Stimulated activated naive CD4-positive, alpha-beta T cell (primary cell): ENCODE measurements at places on chromosomes 6 and 20.
A peak's percentile ranks its signal among the peaks of the same experiment; 100 is the strongest.

DNA sequence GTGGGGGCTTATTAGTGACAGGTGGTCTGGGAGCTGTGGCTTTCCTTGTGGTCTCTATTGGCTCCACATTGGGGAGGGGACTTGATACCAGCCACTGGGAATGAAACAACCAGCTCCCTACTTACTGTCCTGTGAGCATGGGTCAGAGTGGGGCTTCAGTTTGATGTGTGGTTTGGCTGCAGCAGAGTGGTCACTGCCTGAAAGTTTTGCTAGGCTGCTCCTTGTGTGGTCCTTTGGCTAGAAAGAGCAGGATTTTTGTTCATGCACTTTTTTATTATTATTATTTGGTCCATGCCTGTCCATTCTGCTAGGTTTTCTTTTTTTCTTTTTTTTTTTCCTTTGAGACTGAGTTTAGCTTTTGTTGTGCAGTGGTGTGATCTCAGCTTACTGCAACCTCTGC, 7.5 kb upstream of the TMEM14B start:
- DNase-seq: no peak

GRCh38 chr6:3851839-3852238, 2.7 kb downstream of the FAM50B start:
- DNase-seq: no peak

DNA sequence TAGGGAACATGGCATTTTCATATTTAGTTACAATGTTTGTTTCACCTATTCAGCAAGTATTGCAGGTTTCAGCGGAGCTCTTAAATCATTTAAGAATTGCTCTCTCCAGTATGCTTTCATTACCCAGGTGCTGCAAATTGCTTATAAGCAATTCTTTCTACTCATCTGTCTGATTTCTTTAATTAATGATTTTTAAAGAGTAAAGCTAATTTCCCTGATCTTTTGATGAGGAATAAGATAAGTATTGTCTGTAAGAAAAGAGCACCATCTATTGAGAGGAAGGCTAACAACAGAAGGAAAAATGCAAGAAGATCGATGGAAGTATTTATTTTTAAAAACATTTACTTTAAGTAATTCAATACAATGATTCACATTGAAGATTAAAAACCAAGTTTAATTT, 2.0 kb downstream of the OPRM1 start:
- no peak for DNase-seq

- DNase-seq: no peak
Measured at GRCh38 chr20:36303020-36303595, 3.0 kb upstream of the DLGAP4 start.

DNA sequence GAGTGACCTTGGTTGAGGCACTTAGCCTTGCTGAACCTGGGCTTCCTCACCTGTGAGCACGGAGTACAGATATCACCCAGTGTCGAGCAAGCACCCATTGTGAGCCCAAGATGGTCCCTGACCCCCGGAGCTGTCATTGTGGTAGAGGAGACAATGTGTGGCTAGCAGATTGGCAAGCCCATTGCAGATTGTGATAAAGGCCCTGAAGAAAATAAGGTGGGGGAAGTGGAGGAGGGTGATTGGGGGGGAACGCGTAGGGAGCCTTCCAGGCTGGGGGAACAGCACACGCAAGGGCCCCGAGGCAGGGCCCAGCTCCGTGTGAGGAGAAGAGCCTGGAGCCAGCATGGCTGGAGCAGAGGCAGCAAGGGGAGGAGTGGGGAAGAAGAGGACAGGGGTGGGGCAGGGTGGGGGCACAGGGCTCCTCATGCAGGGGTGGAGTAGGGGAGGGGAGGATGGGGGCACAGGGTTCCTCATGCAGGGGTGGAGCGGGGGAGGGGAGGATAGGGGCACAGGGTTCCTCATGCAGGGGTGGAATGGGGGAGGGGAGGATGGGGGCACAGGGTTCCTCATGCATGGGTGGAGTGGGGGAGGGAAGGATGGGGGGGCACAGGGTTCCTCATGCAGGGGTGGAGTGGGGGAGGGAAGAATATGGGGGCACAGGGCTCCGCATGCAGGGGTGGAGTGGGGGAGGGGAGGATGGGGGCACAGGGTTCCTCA, 7.0 kb downstream of the CEBPB start:
- DNase-seq: no peak

DNA sequence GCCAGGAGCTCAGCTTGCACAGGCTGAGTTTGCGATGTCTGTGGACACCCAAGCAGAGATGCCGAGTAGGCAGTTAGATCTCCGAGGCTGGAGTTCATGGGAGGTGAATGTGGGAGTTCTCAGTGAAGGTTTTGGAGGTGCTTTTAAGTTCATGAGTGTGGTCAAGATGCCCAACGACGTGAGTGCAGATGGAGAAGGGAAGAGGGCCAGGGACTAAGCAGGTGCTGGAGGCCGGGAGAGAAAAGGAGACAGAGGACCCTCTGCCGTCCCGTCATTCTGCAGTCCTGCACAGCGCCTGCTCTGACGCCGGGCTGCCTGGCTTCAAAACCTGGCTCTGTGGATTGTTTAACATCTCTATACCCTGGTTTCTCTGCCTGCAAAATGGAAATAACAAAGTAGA, 15.5 kb downstream of the ITPR3 start:
- no peak for DNase-seq

DNA sequence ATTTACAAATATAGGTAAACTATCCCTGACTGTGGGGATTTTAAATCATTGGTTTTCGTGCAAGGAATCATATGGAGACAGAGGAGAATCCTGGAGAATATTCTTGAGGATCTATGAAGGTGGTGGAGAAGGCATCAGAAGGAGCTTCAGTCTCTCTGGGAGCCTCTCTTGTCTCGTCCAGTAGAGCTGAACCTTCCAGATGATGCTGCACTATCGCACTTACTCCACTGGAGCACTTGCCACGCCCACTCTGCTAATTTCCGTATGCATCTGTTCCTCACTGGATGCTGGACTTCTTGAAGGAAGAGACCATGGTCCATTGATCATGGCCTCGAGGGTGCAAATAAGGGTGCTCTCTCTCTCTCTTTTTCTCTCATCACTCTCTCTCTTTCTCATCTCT, 36.8 kb downstream of the C6orf118 start:
- no peak for DNase-seq

DNA sequence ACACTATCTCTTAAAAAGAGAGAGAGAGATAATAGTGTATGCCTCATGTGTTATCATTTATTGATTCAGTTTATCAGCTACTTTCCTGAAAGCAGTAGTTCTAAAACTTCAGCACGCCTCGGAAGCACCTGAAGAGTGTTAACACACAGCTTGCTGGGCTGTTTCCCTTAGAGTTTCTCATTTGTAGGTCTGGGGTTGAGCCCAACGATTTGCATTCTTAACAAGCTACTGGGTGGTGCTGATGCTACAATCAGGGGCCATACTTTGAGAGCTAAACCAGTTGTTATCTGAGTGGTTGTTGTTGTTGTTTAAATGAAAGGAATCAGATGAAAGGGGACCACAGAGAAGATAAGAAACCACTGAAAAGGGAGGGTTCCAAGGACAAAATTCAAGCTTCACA, 32.6 kb downstream of the SIM1 start:
- DNase-seq: no peak

DNA sequence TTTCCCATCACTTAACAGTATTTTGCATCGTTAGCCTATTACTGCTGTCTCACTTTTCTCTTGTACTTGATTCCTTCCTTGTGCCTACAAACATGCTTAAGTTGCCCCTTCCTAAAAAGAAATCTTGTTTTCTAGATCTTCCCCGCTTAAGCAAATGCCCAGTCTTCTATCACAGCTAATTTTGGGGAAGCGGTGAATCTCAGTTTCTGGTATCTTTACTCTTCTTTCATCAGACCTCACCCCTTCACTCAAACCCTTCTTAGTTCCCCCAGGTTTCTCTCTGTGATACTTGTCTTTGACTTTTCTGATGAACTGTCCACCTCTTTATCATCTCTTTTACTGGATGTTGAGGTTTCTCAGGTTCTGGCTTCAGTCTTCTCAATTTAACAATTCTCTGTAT, 14.2 kb downstream of the VAPB start:
- DNase-seq: no peak

- DNase-seq: no peak
Measured at GRCh38 chr20:56940466-56940865, 311.4 kb downstream of the TFAP2C start.

DNA sequence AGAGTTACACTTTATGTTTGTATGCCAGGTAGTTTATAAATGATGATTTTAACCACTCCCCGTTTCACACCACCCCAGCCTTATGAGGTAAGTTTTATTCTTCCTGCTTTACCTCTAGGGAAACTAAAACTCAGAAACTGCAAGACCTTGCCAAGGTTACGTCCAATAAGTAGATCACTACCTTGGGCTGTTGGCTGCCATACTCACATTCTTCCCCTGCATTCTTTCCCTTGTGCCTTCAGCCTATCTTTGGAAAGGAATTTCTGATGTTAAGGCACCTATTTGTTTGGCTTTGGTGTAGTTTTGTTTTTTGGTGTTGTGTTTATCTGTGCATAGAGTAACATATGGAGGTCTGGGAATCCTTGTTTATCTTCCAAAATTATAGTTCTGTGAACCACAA, 122.1 kb downstream of the UST start:
- DNase-seq: no peak

GRCh38 chr20:38635721-38636288, 34.2 kb downstream of the ARHGAP40 start:
- no peak for DNase-seq

- no peak for DNase-seq
Measured at GRCh38 chr6:161406646-161407045, 132.8 kb upstream of the AGPAT4 start.

- no peak for DNase-seq
Measured at GRCh38 chr6:41717392-41717736, 18.0 kb downstream of the TFEB start.

DNA sequence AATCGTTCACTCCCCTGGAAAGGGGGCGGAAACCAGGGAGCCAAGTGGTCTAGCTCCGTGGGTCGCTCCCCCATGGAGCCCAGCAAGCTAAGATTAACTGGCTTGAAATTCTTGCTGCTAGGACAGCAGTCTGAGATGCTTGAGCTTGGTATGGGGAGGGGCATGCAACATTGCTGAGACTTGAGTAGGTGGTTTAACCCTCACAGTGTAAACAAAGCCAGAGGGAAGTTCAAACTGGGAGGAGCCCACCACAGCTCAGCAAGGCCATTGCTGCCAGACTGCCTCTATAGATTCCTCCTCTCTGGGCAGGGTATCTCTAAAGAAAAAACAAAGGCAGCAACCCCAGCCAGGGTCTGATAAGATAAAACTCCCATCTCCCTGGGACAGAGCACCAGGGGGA, 43.2 kb downstream of the COL21A1 start:
- no peak for DNase-seq

DNA sequence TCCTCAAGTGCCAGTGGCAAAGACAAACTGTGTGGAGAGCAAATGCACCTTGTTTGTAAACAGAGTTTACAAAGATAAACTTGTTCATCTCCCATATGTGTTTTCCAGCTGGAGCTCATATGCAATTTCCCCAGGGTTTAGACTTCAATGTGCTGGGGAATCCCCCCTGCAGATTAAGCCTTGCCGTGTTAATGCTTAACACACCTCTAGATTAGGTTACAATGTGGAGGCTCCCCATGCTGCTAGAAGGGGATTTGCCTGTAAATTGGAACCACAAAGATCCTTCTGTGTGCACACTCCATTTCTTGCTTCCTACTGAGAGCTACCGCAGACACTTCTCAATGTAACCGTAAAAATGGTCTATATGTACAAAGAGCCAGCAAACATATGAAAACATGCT, 263.1 kb downstream of the TBX18 start:
- no peak for DNase-seq

DNA sequence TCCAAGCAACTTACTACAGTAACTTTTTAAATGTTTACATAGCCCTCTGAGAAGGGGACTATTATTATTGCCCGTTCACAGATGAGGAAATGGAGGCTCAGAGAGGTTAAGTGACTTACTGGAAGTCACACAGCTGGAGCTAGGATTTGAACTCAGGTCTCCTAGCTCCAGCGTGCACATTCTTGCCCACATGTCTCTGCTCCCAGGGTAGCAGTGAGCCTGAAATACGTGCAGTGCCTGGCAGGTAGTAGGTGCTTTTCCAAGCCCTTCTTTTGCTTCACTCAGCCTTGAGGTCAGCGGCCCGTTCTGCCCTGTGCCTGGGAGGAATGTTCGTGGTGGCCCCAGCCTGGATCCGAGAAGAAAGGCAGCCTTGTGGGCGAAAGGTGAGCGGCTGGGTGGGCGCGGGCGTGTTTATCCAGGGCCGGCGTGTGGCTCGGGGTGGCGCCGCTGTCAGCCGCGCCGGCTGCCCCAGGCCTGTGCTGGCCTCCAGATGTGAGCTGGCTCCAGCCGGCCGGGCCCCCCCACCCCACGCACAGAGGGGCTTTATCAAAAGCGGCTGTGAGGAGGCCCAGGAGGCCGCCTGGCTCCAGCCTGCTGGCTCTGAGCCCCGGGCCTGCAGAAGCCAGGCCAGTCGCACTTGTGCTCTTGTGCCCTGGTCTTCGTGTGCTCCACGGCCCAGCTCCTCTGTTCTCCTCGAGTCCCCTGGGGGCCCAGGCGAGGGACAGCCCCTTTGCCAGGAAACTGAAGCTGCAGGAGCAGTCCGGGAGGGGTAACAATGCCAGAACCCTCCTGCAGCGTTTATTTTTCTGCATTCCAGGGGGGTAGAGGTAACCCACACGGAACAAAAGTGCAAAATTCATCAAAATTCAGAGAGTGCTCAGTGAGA, 58.1 kb downstream of the UBE2V1 start:
- DNase-seq: no peak

DNA sequence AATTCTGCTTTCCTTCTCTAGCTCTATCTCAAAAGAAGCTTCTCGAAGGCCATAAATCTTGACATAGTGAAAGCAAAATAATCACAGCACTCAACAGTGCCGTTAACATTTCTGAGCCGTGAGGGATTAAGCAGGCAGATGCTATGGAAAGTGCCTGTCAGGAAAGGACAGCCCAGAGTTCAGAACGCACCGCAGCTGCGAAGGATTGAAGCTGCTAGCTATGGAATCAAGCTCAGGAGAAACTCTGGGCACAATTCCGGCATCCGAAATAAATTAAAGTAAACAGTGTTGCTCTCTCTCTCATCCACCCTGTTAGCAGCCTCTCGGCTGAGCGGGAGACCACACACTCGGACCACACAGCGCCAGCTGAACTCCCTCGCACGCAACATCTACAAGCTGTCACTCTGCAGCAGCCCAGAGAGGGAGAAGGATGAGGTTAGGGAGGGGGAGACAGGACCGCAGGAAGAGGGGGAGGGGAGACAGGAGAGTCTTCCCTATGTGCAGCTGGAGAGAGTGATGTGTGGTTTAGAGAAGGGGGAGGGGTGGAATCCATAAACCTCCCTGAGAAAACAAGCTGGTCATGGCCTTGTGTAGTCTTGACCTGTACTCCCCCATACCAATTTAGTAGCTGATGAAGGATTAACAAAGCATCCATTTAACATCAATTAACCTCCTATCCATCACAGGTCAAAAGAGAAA, 9.0 kb downstream of the EXOC2 start:
- DNase-seq: no peak

GRCh38 chr6:130138116-130138908, 84.4 kb downstream of the SAMD3 start:
- DNase-seq: peak; percentile 39
